Nasal cavity respiratory epithelium epithelial cell of viscerocranial mucosa (primary cell): ENCODE measurements at places on chromosomes 4 and X. TPM values are rescaled to one million over a fixed set of nuclear protein-coding genes. Genes with fewer than 3 reads are reported as not detected.

The PRR32 gene
- not detected in 2 replicates for total RNA-seq

The CNGA1 gene
- 1.4 and 4.9 TPM in 2 replicates for total RNA-seq

The ENAM gene
- not detected in 2 replicates for total RNA-seq

The RAB40A gene
- total RNA-seq, result under 0.01 and 0.21 TPM in 2 replicates

The GK gene
- total RNA-seq, result 9.1 and 23.2 TPM in 2 replicates

The CSAG1 gene
- total RNA-seq, result not detected in 2 replicates

The SPP1 gene
- not detected in 2 replicates for total RNA-seq

The SHOX gene
- not detected in 2 replicates for total RNA-seq

The SRPX gene
- 3.8 and 30.5 TPM in 2 replicates for total RNA-seq

The PAGE2 gene
- not detected in 2 replicates for total RNA-seq

The ESX1 gene
- total RNA-seq, result not detected in 2 replicates

The CLGN gene
- 26.7 and 32.4 TPM in 2 replicates for total RNA-seq

The GPR34 gene
- not detected in 2 replicates for total RNA-seq

The OFD1 gene
- total RNA-seq, result 14.7 and 28.1 TPM in 2 replicates

The REPS2 gene
- total RNA-seq, result 0.68 and 3.6 TPM in 2 replicates

The SRPX2 gene
- 6.8 and 23.5 TPM in 2 replicates for total RNA-seq

The SSX2B gene
- total RNA-seq, result not detected in 2 replicates

The CENPVL2 gene
- not detected in 2 replicates for total RNA-seq

The NONO gene
- total RNA-seq, result 297 and 299 TPM in 2 replicates

The NOX1 gene
- total RNA-seq, result not detected in 2 replicates
